ENCODE measurements at places on chromosomes 13 and 19. TPM values are rescaled to one million over a fixed set of nuclear protein-coding genes. Genes with fewer than 3 reads are reported as not detected.

ZNF439 gene
- 43.3 TPM for total RNA-seq

ZNF429 gene
- total RNA-seq, result 30.5 TPM

PEAK3 gene
- total RNA-seq, result 0.44 TPM

LIM2 gene
- 168 TPM for total RNA-seq

PSG3 gene
- not detected for total RNA-seq

HNRNPM gene
- total RNA-seq, result 130 TPM

KPTN gene
- total RNA-seq, result 11.7 TPM

NLRP7 gene
- total RNA-seq, result not detected

BCAM gene
- 80.4 TPM for total RNA-seq

KLF1 gene
- total RNA-seq, result 2.1 TPM

SERPINE3 gene
- 9.9 TPM for total RNA-seq

NLRP9 gene
- not detected for total RNA-seq

ABCC4 gene
- total RNA-seq, result 16.3 TPM

KCNC3 gene
- total RNA-seq, result 4.7 TPM

ZNF154 gene
- 33.0 TPM for total RNA-seq

PTGIR gene
- total RNA-seq, result 2.5 TPM

NECTIN2 gene
- total RNA-seq, result 67.2 TPM

KIR2DL3 gene
- total RNA-seq, result not detected

LIN37 gene
- 11.6 TPM for total RNA-seq

LGALS14 gene
- not detected for total RNA-seq

SYCN gene
- total RNA-seq, result not detected

TMEM255B gene
- 4.9 TPM for total RNA-seq

MYADM gene
- 23.3 TPM for total RNA-seq

PPP2R1A gene
- 297 TPM for total RNA-seq

ZNF71 gene
- total RNA-seq, result 18.8 TPM

AKAP8 gene
- total RNA-seq, result 38.9 TPM

MEDAG gene
- 10.8 TPM for total RNA-seq

ZNF540 gene
- 15.2 TPM for total RNA-seq

TNNT1 gene
- 49.5 TPM for total RNA-seq

ZNF846 gene
- total RNA-seq, result 38.5 TPM

IZUMO4 gene
- total RNA-seq, result 2.6 TPM
